ENCODE measurements at places on chromosomes 16 and 17.

- DNase-seq: no peak
These were observed 82.4 kb upstream of the KIFC3 start for GRCh38 chr16:57884655-57885133.

- DNase-seq: no peak
These were observed 46.6 kb upstream of the GRIN2A start for GRCh38 chr16:10228779-10229178.

- DNase-seq: no peak
These were observed 15.7 kb downstream of the FAM117A start for GRCh38 chr17:49748223-49748622.

GRCh38 chr17:74199306-74200092 lies 4.0 kb upstream of the RPL38 start:
- DNase-seq: peak; percentile 61

DNA sequence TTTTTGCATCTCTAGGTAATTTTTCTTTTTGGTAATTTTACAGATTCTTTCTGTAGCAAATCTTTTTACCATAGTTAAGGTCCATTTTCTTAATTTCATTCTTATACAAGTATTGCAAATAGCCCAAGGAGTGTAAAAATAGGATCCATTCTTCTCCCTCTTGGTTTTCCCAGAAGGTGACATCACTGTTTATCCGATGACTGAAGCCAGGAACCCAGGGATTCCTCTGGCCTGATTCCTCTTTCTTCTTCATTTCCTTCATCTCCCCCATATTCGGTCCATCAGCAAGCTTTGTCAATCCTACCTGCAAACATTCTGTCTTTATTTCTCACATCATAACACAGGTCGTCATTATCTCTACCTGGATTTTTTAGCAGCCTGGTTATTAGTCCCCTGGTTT lies 5.3 kb downstream of the RBBP6 start:
- DNase-seq: no peak

- no peak for DNase-seq
These were observed 6.8 kb upstream of the CYB5B start for GRCh38 chr16:69417520-69418199.

DNA sequence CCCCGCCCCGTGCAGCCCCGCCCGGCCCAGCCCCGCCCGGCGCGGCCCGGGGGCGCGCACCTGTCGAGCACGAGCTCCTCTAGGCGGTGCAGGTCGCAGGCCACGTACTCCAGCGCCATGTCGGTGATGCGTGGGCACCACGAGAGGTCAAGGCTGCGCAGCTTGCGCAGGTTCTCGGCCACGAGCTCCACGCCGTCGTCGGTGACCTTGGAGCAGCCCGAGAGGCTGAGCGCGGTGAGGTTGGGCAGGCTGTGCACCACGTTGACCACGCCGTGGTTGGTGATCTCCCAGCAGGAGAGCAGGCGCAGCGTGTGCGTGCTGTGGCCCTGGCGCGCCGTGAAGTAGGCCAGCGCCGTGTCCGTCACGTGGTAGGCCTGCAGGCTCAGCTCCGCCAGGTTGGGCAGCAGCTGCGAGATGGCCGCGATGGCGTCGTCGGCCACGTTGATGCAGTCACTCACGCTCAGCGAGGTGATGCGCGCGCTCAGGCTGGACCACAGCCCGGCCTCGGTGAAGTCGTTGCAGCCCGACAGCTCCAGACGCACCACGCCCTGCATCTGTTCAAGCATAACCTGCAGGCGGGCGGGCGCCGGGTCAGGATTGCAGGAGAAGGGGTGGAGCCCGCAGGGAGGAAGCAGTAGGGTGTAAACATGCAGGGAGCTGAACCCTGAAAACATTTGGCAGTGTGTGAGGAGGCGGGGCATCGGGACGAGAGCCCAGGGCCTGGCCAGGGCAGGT lies 5.3 kb upstream of the WDR24 start:
- no peak for DNase-seq
